ENCODE measurements at places on chromosomes 3 and 15.

GRCh38 chr15:38695249-38696108 is 130.9 kb upstream of the RASGRP1 start:
- DNase-seq: no peak

DNA sequence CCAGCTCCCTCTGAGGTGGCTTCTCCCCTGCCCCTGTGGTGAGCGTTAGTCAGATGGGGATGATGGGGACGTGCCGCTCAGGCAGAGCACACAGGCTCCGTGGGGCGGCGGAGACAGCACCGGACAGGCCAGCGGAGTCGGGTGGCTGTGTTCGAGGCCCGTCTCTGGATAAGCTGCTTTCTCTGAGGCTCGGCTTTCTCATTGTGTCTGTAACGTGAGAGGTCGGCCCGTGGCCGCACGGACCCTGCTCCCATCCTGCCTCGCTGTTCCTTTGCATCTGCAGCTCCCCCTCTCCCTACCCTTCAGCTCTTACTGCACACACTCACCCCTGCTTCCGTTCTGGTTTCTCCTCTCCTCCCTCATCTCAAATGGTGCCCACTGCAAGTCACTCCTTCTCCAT is 62.5 kb downstream of the FAM43A start:
- no peak for DNase-seq

DNA sequence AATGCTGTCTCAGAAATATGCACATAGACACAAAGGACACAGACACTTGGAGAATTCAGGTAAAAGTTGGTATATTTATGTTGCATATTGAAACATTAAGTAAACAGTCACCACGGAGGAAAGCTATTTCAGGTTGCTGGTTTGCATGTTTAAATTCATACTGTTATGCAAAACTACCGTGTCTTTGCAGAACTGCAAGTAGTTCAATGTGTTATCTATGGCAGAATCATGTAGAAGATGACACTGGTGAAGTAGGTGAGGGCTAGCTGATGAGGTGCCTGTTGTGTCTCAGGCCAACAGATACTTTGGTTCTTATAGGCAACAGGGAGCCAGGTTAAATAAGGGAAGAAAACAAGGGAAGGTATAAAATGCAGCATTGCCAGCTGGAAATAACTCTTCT is 511.3 kb downstream of the DIPK2A start:
- DNase-seq: no peak

DNA sequence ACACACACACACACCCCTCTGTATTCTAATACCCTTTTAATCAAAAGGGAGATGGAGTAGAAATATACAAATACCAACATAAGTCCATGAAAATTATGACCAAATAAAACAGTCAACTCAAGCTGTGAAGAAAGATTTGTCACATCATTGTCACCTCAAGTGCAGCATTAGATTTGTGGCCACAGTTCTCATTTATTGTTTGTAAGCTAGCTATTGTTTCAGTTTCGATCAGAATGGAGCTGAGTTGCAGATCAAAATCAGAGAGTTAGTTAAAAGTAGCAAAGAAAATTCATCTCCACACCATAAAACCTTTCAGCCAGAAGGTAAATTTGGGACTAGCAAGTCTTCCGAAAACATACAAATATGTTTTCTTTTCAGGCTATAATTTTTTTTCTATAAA is 267.7 kb upstream of the LMCD1 start:
- no peak for DNase-seq

DNA sequence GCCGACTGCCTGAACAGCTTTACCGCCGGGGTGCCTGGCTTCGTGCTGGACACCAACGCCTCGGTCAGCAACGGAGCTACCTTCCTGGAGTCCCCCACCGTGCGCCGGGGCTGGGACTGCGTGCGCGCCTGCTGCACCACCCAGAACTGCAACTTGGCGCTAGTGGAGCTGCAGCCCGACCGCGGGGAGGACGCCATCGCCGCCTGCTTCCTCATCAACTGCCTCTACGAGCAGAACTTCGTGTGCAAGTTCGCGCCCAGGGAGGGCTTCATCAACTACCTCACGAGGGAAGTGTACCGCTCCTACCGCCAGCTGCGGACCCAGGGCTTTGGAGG is 815 bp downstream of the SPINT1 start:
- DNase-seq: no peak

- DNase-seq: no peak
Observed at GRCh38 chr15:98599909-98600691, 48.2 kb upstream of the IGF1R start.

GRCh38 chr15:48266024-48266689 is 60.1 kb downstream of the SLC12A1 start:
- no peak for DNase-seq

DNA sequence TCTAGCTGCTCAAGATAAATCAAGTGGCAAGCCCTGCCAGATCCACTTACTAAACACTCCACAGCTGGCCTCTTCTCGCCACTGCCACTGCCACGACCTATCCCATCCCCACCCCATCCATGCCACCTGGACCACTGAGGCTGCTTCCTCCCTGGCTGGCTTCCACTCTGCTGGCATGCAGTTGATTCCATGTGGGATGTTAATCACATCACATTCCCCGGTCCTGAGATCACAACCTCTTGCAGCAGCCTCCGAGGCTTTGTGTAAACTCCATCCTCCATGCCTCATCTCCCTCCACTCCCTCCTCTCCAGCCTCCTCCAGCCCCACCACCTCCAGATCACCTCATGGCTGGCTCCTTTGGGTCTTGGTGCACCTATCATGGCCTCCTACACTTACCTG is 7.7 kb downstream of the NCKIPSD start:
- DNase-seq: no peak

DNA sequence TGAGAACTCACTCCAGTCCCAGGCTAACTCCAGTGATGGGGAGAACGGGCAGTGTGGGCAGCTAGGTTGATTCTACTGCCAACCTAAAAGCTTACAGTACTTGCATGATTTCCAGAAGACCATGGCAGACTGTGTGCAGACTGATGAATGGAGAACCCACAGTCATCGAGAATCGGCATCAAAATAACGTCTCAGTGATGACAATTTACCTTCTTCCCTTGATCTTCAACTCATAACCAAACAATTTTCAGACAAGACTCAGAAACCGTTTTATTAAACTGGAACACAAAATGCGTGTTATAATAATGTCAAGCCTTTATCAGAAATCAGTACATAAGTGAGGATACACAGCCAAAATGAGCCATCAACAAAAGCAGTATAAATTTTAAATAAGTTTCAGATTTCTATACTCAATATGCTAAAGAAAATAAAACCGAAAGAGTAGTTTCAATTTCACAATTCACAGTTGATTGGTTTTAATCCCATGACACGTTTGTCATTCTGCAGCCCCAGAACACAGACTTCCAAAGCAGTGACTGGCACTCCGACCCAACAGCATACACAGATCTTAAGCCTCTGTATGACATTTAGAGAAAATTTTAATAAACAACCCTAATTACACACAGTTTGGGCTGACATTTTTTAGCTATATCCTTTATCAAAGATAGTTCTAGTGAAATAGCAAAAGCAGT is 54.5 kb downstream of the ZMAT3 start:
- no peak for DNase-seq

DNA sequence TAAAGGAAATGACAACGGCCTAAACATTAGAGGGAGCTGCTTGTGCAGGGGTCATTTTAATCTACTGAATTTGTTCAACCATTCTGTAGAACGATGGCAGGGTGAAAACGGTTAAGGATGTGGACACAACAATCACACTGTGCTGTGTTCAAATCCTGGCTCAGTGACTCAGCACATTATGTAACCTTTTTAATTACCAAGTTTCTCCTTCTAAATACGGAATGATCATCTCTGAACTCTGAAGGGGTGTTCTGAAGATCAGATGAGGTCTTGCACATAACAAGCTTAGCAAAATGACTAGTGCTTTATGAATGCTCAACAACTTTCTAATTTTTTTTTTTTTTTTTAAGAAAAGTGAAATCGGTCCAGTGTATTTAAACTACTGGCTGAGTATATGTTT is 592.8 kb downstream of the FOXP1 start:
- DNase-seq: no peak

- no peak for DNase-seq
Observed at GRCh38 chr15:59814409-59814808, 125.3 kb upstream of the BNIP2 start.

Data from HTR-8/SVneo (cell line).